ENCODE measurements at places on chromosomes 1 and 21.

GRCh38 chr1:63327417-63328054, 5.2 kb downstream of the FOXD3 start:
- no peak for DNase-seq

GRCh38 chr1:244339073-244339692, 112.5 kb downstream of the ADSS2 start:
- no peak for DNase-seq

GRCh38 chr1:162682013-162682419, 49.8 kb downstream of the DDR2 start:
- no peak for DNase-seq

DNA sequence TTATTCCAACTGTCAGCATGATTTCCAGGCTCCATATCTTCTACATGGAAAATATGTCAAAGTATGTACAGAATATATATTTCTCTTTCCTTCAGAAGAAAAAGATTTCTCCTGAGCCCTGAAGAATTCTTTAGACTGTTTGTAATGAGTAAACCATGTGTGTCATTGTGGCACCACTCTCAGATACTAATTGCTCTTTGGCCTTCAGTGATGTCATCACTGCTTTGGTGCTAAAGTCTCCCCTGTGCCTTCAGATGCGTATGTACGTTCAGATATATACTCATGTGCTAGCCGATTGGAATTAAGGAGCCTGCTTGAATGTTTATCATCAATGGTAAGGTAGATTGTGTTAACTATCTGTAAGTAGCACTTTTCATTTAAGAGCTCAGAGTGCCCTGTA, 20.6 kb upstream of the NBL1 start:
- DNase-seq: no peak

DNA sequence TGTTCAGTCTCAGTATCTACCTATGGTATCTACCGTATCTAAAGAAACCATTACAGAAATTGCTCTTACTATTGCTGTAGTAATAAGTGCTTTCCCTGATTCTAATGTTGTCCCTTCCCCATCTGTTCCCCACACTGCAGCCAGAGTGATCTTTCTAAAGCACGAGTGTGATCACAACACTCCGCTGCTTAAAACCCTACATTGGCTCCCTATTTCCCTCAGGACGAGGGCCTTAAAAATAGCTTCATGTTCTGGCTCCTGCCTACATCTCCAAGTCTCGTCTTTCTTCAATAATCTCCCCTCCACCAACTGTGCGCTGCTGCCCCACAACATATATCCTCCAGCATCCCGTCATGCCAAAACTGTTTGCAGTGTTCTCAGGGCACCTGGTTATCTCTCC, 150.6 kb downstream of the SDCCAG8 start:
- DNase-seq: no peak

GRCh38 chr1:113109908-113110554, 37.0 kb downstream of the LRIG2 start:
- DNase-seq: no peak

DNA sequence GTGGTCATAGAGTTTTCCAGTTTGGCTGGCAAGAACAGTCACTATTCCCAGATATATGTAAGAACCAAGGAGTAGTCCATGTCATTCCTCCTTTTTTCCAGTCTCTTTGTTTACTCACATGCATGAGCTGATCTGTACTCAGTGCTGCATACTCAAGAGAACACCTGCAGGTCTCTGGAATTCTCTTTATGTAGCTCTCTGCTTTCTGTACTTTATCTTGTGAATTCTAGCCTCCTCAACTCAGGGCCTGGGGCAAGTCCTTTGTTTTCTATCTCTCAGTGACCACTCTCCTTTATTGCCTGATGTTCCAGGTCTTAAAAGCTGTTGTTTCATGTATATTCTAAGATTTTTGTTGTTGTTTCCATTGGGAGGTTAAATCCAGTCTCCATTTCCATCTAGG, 478.9 kb downstream of the DPYD start:
- no peak for DNase-seq

DNA sequence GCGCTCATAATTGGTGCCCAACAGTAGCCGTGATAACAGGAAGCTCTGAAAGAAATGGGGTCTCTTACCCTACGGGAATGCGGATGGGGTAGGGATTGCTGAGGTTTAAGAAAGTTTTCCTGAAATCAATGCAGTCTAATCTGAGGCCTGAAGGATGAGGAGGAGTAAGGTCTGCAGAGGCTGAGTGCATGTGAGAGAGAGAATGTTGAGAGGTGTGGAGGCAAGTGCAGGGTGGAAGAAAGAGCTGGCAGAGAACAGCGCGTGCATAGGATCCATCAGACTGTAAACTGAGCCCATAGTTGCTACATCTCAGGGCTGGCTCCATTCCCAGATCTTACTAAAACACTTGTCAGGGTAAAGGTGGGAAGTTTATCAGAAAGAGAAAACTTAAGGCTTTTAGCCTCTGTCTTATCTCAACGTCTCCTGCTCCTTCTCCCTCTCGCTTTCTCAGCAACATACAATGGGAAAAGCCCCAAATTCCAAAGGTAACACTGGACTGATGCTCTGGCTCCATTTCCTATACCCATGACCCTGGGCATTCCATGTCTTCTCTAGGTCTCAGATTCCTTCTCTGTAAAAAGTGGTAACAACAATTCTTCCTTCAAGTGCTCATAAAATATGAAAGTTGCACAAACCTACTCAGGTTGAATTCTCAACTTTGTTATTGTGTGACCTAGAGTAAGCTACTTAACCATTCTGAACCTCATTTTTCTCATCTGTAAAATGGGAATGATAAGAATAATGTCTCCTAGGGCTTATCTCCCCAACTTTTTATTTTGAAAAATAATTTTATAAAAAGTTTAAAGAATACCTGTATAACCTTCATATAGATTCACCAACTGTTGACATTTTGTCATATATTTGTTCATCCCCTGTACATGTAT, 75.2 kb downstream of the SH3GLB1 start:
- DNase-seq: no peak

DNA sequence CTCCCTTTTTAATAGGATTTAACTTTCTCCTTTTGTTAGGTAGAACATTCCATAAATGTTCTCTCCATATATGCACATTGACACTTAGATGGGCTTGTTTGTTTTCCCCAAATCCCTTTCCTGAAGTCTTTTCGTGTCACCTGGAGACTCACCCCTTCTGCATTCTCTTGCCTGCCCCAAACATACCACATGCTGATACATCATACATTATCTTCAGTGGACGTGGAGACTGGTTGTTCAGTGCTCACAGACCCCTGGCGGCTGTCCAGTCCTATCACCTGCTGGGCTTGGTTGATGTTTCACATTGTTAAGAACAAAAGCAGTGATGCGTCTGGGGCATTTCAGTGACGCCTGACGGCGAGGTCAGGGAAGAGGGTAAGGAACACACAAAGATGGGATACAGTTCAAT, 22.2 kb downstream of the FMOD start:
- no peak for DNase-seq

DNA sequence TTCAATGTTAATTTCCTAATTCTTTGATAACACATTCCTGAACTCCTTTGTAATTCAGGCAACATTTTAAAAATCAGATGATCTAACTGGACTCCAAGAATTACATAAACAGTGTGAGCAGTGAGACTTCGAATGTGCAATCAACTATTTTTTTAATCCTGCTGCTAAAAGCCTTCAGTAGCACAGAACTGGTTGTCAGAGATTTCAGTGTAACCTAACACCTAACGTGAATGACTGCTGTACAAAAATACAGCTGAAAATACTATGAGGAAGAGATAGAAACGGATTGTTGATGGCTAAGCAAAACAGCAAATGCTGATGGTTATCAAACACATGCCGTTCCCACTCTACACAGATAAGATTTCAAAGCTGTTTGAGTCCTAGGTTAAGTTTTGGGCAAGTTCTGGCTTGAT, 46.1 kb downstream of the APP start:
- no peak for DNase-seq

DNA sequence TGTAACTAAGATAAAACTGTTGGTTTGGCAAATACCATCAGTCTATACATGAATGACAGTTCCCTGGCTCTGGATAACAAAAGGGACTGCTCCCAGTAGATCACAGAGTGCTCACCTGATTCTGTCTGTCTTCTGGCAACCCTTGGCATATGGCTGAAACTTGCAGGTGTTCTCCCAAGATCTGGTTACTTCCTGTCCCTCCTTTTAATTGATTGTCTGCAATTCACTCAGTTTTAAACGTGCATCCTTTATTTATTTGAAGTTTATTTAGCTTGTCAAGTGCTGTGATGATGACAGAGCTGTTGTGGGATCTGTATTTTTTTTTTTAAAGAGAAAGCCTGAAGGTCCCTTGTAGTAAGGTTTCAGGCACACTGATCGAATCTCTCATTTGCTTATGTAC, 3.4 kb downstream of the KCNA3 start:
- DNase-seq: no peak

GRCh38 chr1:99533909-99534637, 111.8 kb upstream of the PALMD start:
- DNase-seq: no peak

GRCh38 chr1:202243006-202243405, 49.4 kb downstream of the LGR6 start:
- no peak for DNase-seq

- DNase-seq: no peak
Observed at GRCh38 chr1:224201383-224201782, 18.3 kb downstream of the DEGS1 start.

DNA sequence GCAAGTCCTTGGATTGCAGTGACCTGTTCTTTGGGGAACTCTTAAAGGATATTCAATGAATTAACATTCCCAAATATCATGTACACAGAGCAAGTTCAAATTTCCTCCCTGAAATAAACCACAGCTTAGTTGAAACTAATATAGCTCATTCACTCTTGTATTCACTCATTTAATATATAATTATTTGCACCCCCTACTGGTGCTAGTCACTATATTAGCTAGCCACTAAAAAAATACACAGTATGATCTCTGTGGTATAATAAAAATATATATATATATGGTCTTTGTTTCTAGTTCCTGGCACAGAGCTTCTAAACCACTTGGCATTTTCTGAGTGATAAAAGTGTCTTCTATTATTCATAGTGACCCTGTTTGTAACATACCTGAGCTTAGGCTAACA, 177.3 kb upstream of the LYPLAL1 start:
- no peak for DNase-seq

- DNase-seq: no peak
Observed at GRCh38 chr1:117735045-117735992, 129.5 kb downstream of the TENT5C start.

GRCh38 chr1:232776526-232777106, 28.6 kb upstream of the MAP10 start:
- DNase-seq: no peak

- DNase-seq: no peak
Observed at GRCh38 chr1:178934546-178934945, 63.7 kb upstream of the ANGPTL1 start.

- no peak for DNase-seq
Observed at GRCh38 chr1:230822092-230822581, 46.2 kb downstream of the C1orf198 start.

DNA sequence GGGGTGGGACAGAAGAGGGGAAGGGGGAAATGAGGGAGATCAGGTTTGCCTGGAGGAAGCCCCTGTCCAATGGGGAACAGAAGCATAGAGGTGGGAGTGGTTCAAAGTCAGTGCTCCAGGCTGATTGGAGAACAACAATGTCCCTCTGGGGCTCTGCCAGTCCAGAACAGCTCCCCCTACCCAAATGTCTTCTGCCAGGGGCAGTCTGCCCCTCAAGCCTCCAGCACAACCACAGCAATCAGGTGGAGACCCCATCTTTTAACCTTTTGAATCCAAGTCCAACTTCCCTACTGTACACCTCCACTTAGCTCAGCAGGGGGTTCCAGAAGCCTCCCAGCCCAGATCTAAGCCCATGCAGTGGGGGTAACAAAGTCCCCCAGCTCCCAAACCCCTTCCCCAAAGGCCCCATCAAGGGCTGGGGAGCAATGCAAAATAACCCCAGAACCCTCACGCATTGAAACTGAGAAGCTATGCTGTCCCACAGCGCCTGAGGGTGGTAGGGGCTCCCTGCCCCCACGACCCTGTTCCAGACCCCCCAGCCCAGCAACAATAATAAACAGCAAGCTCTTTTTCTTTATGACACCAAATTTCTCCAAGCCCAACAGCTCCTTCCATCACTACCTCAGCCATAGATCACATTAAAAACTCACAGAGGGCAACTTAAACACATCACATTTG, 3.3 kb downstream of the AHDC1 start:
- DNase-seq: no peak

GRCh38 chr1:125080077-125080476, 3895.3 kb downstream of the SRGAP2C start:
- DNase-seq: no peak
